Stimulated activated CD8-positive, alpha-beta memory T cell treated with anti-CD3 and anti-CD28 coated beads, Interleukin-12 subunit alpha, Interleukin-12 subunit beta, amount 100 ng/mL, for 1 hour (primary cell): ENCODE measurements at places on chromosomes 12 and 14.

- no peak for DNase-seq
These were observed 909.9 kb downstream of the NRXN3 start for GRCh38 chr14:79080040-79080439.

DNA sequence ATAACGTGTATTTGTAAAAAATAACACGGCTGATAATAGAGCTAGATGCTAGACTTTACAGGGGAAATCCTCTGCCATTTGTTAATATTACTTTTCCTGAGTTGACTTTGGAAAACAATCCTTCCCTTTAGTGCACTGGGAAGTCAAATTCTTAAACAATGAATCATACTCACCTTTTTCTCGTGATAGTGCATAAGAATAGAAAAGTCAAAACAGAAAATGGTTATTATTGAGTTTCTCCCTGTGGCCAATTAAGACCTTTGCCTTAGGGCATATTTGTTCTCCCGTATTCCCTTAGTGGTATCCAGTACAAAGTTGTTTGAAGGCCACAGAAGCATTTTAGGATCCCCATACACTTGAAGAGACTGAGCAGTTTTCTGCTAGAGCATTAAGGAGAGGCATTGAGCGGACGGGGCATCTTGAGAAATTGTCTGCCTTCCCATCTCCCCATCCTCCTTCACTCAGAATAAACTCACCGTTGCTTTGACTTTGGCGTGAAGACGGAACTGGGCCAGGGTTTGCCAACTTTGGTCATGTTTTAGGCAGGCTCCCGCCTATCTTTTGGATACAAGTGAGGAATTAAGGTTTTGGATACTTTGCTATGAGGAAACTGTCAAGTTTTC is 171.3 kb downstream of the TMTC2 start:
- no peak for DNase-seq

- no peak for DNase-seq
These were observed 450 bp downstream of the DDN start for GRCh38 chr12:48998497-48999353.

GRCh38 chr12:92619730-92620684 is 82.8 kb upstream of the PLEKHG7 start:
- DNase-seq: no peak

- DNase-seq: no peak
These were observed 194.0 kb downstream of the DPF3 start for GRCh38 chr14:72699852-72700257.

- no peak for DNase-seq
These were observed 61.5 kb upstream of the SINHCAF start for GRCh38 chr12:31387466-31387865.
